ENCODE measurements at places on chromosomes 4 and X.
A peak's percentile ranks its signal among the peaks of the same experiment; 100 is the strongest.

DNA sequence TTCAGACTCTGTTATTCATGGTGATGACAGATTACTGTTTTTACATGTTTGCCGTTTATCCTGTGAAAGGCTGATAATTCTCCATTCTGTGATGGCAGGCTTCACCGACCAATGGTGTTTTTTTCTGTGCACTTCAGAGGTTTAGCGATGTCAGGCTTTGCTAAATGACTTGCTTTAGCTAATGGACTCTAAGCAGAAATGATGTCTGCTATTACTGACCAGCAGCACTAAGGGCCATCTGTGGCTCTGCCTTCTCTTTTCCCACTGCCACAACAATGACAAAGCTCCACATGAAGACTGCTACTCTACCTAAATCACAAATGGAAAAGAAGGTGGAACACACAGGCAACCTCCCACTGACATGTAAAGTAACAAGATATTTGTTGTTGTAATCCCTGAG lies 68.4 kb upstream of the ALB start:
- H3K27ac ChIP-seq, result no peak overlapping the region
- no peaks in the 10 kb centered on the region for H3K27me3 ChIP-seq
- H3K4me1 ChIP-seq, result no peaks in the 10 kb centered on the region
- no peak overlapping the region for H3K4me3 ChIP-seq
- H3K36me3 ChIP-seq, result no peaks in the 10 kb centered on the region
- DNase-seq, result no peak

- no peaks in the 10 kb centered on the region for H3K27me3 ChIP-seq
- no peak for DNase-seq
- H3K27ac ChIP-seq, result no peak overlapping the region
- no peaks in the 10 kb centered on the region for H3K4me1 ChIP-seq
- H3K36me3 ChIP-seq, result no peaks in the 10 kb centered on the region
Measured at GRCh38 chr4:19520939-19521520, 730.7 kb upstream of the SLIT2 start.

DNA sequence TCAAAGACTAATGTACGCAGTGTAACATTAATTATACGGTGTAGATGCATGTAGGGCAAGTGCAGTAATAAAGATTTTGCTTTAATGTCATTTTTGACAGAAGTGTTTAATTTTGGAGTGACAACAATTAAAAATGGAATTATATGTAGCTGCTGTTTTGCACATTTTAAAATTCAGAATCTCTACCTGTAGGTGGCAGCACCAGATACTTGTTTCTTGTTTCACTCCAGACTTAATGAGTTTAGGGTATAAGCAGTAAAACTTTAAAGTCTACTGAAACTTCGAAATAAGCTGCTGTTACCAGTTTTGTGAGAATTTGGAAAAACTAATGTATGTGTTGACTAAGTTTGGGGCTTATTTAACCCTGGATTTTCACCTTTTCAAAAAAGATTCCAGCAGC lies 144.9 kb downstream of the POLA1 start:
- H3K27me3 ChIP-seq, result no peaks in the 10 kb centered on the region
- H3K27ac ChIP-seq, result no peak overlapping the region
- H3K4me1 ChIP-seq, result no peaks in the 10 kb centered on the region
- H3K4me3 ChIP-seq, result no peak overlapping the region
- no peak for DNase-seq

GRCh38 chr4:86386817-86387415 lies 27.1 kb upstream of the MAPK10 start:
- H3K27me3 ChIP-seq, result peaks cover 4% of the 10 kb centered on the region
- no peaks in the 10 kb centered on the region for H3K36me3 ChIP-seq
- no peak overlapping the region for H3K4me3 ChIP-seq
- H3K4me1 ChIP-seq, result no peaks in the 10 kb centered on the region
- no peak overlapping the region for H3K27ac ChIP-seq

DNA sequence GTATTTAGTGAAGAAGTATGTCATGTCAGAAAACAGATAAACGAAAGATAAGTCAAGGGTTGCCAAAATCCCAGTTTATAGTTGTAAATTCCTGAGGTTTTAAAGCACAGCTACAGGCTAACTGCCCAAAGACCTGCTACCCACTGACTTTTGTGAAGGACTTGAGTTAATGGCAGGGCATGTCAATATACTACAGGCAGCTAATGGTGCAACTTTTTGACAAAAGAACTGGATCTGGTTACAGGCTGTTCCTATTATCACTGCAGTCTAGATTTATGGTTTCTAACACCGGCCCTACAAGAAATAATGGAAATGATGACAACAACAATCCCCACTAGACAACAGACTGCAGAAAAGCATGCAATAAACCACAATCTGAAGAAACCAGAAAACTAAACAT lies 6.4 kb downstream of the SCML2 start:
- H3K4me3 ChIP-seq, result no peak overlapping the region
- no peak for DNase-seq
- H3K27me3 ChIP-seq, result peaks cover 15% of the 10 kb centered on the region
- H3K4me1 ChIP-seq, result no peaks in the 10 kb centered on the region
- no peaks in the 10 kb centered on the region for H3K36me3 ChIP-seq

GRCh38 chr4:122635205-122635604 lies 14.3 kb upstream of the IL21 start:
- peaks cover 35% of the 10 kb centered on the region for H3K4me1 ChIP-seq
- no peak for DNase-seq
- H3K4me3 ChIP-seq, result no peak overlapping the region

- no peak for DNase-seq
- no peak overlapping the region for H3K4me3 ChIP-seq
- peaks cover 4% of the 10 kb centered on the region for H3K4me1 ChIP-seq
- no peak overlapping the region for H3K27ac ChIP-seq
- H3K27me3 ChIP-seq, result no peaks in the 10 kb centered on the region
Measured at GRCh38 chrX:11908371-11908770, 150.3 kb downstream of the MSL3 start.

- no peak for DNase-seq
- H3K27me3 ChIP-seq, result peaks cover 3% of the 10 kb centered on the region
- no peaks in the 10 kb centered on the region for H3K4me1 ChIP-seq
Measured at GRCh38 chr4:163195247-163195765, 28.6 kb upstream of the NAF1 start.

- no peak for DNase-seq
- H3K4me3 ChIP-seq, result peak overlapping the region; percentile 36
- H3K4me1 ChIP-seq, result peaks cover 8% of the 10 kb centered on the region
- peaks cover 63% of the 10 kb centered on the region for H3K27me3 ChIP-seq
- no peaks in the 10 kb centered on the region for H3K36me3 ChIP-seq
Measured at GRCh38 chr4:141133999-141134995, 1.0 kb upstream of the RNF150 start.

Measured in activated T-helper 1 cell treated with anti-CD3 and anti-CD28 coated beads, Interleukin-12 subunit alpha, Interleukin-12 subunit beta, Interleukin-2, Interleukin-4 antibody, amounts not matched to agents 30 ng/mL and 10 ng/mL and 1 ng/mL, durations not matched to agents 14 hours and 24 hours and 36 hours (primary cell).